Activated T-cell treated with anti-CD3 and anti-CD28 coated beads for 4 hours (primary cell): ENCODE measurements at places on chromosomes 11 and 22.

- DNase-seq = no peak
These were observed 459.5 kb upstream of the LARGE1 start for GRCh38 chr22:34379825-34380224.

DNA sequence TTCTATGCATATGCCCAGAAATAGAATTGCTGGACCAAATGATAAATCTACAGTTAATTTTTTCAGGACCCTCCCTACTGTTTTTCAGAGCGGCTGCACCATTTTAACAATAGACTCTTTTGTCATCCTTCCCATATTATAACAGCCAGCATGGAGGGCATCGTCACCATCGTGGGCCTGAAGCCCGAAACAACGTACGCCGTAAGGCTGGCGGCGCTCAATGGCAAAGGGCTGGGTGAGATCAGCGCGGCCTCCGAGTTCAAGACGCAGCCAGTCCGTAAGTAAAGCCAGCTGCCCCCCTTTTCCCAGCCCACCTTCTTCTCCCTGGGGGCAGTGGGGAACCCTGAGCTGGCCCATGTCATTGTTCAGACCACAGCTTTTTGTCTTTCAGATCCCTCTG, 79.5 kb upstream of the TTC12 start:
- no peak for DNase-seq

DNA sequence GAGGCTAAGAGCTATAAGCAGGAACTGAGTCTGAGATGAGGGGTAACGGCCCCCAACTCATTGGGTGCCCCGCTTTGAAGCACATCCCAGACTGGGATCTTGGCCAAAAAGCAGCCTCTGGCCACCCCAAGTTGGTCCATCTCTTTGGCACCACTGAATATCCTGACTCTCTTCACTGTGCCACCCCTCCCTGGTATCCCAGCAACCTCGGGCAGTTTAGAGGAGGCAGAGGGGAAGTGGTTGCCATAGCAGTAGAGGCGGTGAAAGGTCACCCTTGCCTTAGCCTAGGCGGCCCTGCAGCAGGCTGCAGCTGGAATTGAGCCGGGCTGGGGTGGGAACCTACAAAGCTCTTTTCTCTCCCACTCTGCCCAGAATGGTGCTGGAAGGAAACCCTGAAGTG, 1.1 kb downstream of the PELI3 start:
- DNase-seq = no peak

- no peak for DNase-seq
These were observed 120.9 kb downstream of the SWAP70 start for GRCh38 chr11:9784602-9785315.

DNA sequence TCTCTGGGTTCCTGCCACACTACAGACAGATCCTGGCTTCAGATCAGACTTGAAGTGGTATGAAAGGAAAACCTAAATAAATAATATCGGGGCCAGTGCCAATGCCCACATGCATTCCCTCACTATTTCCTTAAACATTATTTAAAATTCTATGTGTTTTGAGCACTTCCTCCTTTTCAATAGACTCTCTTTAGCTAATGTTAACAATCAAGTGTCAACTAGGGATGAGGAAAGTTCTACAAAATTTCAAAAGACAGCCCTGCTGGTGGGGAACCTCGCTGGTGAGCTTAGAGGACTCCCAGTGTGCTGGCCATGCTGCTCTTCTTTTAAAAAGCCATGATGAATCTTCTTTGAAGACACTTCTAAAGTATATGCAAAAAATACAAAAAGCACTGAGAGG, 87.5 kb downstream of the ENTHD1 start:
- DNase-seq = no peak

- no peak for DNase-seq
These were observed 71.7 kb downstream of the CCDC81 start for GRCh38 chr11:86446163-86446923.

- no peak for DNase-seq
These were observed 17.3 kb downstream of the TRPM5 start for GRCh38 chr11:2426826-2427521.

DNA sequence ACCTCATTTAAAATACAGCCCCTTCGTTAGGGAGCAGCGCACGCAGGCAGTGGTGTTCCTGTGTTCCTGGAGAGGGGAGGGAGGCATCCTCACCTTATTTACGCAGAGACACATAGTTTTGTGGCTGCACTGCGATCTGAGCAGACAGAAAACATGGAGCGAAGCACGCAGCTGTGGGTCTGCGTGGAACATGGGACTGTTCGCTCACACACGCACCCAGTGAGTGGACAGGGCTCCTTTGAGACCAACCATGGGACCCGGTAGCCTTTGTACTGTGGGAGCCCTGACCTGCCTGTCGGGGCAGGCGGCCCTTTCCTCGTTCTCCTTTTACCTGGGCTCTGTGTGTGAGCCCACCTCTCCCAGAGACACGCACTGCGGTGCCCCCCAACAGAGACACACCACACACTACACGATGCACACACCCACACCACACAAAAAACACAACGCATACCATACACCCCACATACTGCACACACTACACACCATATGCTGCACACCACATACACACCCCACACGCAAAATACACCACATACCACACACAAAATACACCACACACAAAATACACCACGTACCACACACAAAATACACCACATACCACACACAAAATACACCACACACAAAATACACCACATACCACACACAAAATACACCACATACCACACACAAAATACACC, 1245.7 kb downstream of the BRD1 start:
- DNase-seq = no peak

- no peak for DNase-seq
These were observed 84.7 kb downstream of the CASP12 start for GRCh38 chr11:104813532-104813931.

DNA sequence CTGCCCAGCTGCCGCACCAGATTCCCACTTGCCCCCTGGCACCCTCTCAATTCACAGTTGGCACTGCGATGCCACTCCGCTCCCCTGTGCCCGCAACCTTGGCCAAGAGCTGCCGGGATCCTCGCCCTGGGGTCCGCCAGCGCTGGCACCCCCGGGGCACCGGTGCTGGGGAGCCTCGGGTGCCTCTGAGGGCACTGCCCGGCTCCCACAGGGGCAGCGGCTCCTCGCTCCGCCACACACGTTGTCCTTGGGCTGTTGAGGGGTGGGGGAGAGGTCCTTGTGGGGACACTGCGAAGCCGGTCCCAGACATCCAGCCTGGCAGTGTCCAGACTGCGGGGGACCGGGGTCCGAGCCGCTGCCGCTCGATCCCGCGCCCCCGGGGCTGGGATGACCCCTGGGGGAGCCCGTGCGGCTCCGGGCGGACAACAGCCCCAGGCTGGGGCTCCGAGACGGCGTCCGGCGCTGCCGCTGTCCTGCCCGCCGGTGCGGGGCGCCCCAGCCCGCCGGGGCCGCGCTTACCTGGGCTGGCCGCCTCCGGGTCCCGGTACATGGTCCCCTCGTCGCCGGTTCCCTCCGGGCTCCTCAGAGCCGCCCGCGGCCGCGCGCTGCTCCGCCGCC, 496 bp downstream of the SYT7 start:
- DNase-seq = no peak

DNA sequence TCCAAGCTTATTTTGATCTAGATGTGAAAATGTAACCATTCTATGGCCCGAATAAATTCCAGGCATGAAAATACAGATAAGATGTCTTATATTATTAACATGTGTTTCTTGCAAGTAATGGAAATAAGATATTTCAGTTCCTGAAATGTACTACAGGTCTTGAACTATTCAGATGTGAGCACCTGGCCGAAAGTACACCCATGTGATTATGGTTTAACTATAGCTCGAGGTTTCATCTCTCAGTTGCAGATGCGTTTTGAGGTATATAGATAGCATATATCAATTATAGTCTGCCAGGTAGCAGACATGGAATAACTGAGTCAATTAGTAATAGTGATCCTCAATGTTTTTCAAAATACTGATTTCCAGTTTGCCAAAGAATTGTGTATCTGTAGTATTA, 68.3 kb downstream of the DDIAS start:
- DNase-seq = no peak

DNA sequence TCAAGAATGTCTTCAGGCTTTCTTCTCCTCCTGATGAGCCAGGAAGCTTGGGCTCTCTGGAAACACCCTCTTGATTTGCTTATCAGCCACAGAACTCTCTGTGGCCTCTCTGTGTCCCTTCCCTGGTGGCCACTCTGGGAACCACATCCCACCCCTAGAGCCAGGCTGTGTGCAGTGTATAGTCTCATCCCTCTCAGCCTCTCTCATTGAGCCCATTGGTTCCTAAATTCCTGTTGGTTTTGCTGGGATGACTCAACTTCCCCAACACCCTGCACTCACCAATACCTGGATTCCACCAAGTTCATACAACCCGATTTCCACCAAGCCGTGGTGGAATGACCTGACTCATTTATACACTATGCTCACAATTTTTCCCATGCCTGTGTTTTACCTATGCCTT, 5.2 kb downstream of the IRAG1 start:
- DNase-seq = no peak

GRCh38 chr22:44146088-44146861, 34.5 kb upstream of the PARVG start:
- no peak for DNase-seq

DNA sequence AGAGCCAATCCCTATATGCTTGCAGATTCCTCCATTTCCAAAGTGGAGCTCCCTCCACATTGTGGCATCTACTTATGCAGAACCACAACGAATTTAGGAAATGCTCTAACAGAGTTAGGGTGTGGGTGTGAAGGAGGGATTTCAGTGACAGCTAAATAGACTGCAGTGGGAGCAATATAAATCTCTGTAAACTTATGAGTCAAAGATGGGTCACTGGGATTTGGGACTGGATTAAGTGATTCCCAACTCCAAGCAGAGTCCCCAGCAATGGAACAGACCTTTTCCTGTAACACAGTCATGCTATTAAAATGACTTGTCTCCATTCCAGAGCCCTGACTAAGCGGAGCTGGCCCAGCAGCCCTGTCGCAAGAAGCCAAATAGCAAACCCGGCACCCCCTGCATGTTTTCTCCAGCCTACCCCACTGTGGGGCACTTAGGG, 36.6 kb downstream of the RPL27A start:
- no peak for DNase-seq

GRCh38 chr11:123235656-123236261, 40.7 kb upstream of the CLMP start:
- no peak for DNase-seq

DNA sequence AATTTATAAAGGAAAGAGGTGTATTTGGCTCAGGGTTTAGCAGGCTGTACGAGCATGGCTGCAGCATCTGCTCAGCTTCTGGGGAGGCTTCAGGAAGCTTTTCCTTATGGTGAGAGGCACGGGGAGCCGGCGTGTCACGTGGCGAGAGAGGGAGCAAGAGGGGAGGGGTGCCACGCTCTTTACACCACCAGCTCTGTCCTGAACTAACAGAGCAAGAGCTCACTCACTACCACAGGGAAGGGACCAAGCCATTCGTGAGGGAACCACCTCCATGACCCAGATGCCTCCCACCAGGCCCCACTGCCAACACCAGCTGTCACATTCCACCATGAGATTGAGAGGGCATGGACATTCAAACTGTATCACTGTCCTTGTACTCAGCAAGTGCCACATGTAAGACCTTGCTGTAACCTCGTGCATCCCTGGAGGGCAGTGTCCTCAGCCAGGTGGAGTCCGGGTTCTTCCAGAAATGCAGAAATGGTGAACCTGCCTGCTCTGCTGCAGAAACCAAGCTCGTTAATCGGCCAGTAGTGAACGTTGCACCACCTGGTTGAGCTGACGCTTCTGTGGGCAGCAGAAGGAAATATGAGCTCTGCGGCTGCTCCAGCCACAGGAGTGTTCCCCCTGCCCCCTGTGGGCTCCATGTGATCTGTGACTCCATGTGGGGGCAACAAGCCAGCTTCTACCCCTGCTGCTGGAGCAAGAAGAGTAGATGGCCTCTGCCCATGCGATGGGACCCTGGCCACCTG, 368.6 kb downstream of the TBC1D22A start:
- no peak for DNase-seq

- no peak for DNase-seq
These were observed 34.2 kb downstream of the MICAL3 start for GRCh38 chr22:17990147-17990546.

DNA sequence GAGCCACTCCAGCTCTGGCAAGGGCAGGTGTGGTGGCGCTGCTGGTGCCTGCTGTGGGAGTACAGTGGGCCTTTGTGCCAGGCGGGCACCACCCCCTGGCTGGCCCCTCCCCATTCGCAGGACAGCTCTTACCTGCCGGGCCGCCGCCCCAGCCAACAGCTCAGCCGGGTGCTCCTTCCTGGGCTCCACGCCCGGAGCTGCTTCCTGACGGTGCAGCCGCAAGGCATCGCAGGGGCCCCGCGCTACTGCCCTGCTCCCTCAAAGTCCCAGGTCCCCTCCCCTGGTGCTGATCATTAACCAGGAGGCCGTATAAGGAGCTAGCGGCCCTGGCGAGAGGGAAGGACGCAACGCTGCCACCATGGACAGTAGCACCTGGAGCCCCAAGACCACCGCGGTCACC, at the start of gene SLC5A1:
Gene SLC5A1, plus strand, starts transcription at position 338 of the 400 bp plus-strand sequence. Its CDS starts 21 bp downstream, at position 359.
- no peak for DNase-seq

DNA sequence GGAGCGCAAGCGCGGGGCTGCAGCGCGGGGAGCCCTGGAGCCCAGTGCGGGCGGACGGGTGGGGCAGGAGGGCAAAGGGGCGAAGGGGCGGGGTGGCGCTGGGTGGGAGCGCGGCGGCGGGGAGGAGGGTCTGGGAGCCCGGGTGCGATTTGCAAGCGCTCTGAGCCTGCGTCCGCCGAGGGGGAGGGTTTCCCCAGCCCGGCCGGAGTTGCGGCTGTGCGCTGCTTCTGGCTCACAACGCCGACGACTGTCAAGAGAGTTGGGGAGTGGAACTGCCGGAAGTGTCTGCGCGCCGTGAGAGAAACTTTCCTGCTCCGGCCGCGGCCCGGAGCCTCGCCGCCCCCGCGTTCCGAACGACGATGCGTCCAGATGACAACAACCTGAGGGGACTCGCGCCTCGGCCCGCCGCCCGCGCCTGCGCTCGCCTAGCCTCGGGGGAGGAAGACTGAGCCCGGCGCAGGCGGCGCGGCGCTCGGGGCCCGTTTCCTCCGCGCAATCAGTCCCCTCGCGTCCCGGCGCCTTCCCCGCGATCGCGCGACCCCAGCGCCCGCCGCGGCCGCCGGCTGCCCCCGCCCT, at the start of gene ARHGAP42:
Gene ARHGAP42, plus strand, starts transcription at position 235 of the 576 bp plus-strand sequence. CDS start 391 bp downstream, outside the sequence.
- no peak for DNase-seq

DNA sequence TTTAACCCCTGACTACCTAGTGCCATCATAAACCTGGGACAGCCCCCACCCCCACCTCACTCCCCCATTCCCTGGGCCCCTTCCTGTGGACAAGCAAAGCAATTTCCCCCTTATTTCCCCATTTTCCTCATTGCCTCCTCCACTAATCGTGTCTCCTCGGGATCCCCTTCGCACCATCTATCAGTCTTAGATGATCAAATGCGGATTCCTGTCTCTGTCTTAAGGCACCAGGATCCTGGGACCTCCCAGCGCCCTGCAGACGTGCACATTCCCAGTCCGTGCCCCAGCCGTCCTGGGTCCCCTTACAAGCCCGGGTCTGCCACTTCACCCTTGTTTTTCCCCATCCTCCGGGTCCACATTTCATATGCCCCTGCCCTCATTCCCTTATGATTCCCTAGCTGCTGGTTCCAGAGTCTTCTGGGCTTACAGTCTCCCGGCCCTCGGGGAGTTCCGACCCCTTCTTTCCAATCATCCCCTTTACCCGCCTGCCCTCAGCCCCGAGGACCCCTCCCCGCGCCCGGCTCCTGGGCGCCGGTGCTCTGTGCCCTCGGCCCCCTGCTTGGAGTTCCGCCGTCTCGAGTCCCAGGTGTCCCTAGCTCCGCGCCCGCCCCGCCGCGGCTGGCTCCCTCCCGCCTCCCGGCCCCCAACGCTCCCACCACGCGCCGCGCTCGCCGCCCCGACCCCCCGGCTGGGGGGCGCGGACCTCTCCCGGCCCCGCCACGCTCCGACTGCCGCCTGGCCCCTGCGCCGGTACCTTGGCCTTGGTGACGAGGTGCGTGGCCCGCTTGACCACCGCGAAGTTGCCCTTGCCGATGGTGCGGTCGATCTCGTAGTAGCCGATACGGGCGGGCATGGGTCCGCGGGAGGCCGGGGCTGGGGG, 599 bp downstream of the SIK3 start:
- DNase-seq = peak; percentile 5
